Testis (tissue), 5 donors: ENCODE measurements at places on chromosomes 11 and 22. TPM values are rescaled to one million over a fixed set of nuclear protein-coding genes. Genes with fewer than 3 reads are reported as not detected.

DNA sequence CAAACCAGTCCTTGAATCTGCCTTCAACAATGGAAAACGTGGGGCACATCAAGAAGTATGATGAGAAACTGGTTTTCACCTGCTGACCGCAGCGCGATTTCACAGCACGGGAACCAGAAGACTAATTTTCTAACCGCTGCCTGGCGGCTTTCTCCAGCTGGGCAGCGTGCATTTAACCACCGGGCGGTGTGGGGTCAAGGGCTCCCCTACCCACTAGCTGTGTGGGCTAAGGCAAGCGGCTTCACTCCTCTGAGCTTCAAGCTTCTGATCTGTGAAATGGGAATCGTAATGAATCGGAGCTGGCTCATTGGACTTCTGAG is 4.2 kb downstream of the SHANK2 start:
- H3K27me3 ChIP-seq = no peaks in the 10 kb centered on the region
- DNase-seq = no peak
- H3K4me1 ChIP-seq = peaks cover 3% of the 10 kb centered on the region
- no peaks in the 10 kb centered on the region for H3K36me3 ChIP-seq

DNA sequence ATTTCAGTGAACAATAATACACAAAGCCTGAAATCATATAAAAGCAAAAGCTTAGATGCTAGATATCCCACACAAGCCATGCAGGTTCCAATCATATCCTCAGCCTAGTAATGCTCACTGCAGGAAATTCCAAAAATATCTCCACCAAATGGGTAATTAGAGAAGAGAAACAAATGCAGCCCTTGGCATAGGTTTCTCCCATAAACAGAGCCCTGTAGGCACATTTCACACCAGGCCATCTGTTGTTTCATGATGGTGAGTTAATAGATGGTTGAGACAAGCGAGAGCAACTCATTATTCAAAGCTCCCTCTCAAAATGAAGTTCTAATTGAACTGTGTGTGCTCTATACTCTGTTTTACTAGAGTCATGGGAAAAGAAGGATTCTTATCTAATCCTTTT is 154.6 kb upstream of the TRPC6 start:
- no peaks in the 10 kb centered on the region for H3K27me3 ChIP-seq
- no peak overlapping the region for H3K4me3 ChIP-seq
- no peak overlapping the region for H3K27ac ChIP-seq
- H3K4me1 ChIP-seq = no peaks in the 10 kb centered on the region
- H3K36me3 ChIP-seq = no peaks in the 10 kb centered on the region

- H3K4me1 ChIP-seq = peaks cover 28% of the 10 kb centered on the region
- H3K27me3 ChIP-seq = no peaks in the 10 kb centered on the region
- H3K36me3 ChIP-seq = no peaks in the 10 kb centered on the region
- DNase-seq = peak; percentile 86
These were observed 20.2 kb downstream of the FADS3 start for GRCh38 chr11:61871158-61871597.

The LAYN gene
- 9.5 TPM for total RNA-seq

The FGF4 gene
- 2.8 TPM for total RNA-seq

The APOA4 gene
- total RNA-seq = not detected

The KRTAP5-2 gene
- not detected for total RNA-seq
